Fibroblast of pulmonary artery (primary cell): ENCODE measurements at places on chromosomes 6 and 20.

GRCh38 chr6:150347845-150348244 is 21.0 kb upstream of the IYD start:
- no peak for DNase-seq

GRCh38 chr6:125153391-125154117 is at the start of gene TPD52L1:
Gene TPD52L1 (plus strand): TSS chr6:125153773. CDS start chr6:125153952, 179 bp downstream.
- DNase-seq = peak; percentile 64

- DNase-seq = no peak
Measured at GRCh38 chr6:134621858-134622257, 303.9 kb upstream of the SGK1 start.

DNA sequence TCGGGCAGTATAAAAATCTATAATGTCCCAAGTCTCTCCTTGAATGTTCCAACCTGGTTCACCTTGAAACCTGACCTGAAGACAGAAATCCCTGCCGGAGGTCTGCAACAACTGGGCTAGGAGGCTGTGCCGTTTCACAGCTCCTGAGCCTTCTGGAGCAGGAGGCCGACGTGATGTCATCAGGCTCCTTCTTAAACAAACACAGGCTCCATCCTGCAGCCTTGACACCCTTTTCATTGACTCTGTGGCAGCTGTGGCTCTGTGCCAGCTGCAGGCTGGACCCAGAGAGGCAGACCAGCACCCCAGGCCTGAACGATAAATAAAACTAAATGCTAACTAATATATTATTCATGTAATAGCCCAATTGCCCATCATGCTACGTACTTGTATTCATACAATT is 483.9 kb downstream of the CD83 start:
- DNase-seq = no peak

DNA sequence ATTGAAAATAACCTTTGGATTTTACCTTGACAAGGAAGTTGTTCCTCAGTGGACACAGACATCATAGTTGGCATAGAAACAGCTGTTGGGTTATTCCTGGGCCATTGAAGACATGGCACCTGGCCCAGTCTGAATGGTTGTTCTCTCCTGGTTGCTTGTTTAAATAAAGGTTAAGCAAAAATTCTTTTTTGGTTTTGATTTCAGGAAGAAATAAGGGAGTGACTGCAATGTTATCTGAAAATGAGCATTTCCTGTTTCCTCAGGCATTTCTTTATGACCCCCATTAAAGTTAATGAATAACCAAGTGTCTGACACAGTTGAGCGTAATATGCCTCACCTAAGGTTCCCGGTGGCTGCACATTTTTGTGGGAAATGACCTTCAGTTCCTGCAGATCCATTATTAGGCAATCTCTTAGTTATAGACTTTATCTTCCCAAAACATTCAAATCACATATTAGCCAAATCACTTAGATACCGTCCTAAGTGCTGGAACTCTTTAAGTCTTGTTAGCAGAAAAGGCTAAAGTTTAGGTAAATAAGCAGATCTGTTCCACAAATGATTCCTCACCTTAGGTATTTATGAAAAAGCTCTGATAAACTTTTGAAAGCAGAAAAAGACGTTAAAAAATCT is 648.7 kb upstream of the FLRT3 start:
- DNase-seq = peak; percentile 33

DNA sequence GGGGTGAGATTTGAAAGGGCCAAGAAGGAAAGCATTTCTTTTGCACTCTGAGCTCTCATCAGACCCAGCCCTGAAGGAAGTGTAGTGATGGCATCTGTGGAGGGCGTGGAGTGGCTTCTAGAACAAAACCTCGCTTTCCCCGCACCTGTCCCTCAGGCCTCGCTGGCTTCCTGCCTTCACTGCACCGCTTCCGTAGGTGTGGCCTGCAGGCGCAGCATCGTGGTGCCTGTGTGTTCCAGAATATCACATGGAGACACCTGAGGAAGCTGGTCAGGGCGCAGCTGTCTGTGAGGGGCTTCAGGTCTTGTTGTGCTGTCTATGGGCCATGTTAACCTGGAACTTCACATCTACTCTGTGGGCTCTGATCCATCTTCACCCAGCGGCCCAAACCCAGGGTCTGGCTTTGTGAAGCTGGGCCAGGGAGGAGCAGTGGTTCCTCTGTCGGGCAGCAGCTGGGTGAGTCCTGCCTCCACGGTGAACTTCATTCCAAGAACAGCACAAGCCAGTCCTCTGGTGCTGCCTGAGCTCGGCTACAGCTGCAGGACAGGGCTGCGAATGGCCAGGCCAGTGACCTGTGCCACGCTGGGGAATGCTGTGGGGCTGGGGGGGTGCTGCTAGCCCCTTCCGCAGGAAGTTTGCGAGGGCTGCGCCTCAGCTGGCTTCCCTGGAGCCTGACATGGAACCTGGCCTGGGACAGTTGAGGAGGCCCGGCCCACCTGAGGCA is 40.9 kb downstream of the DSTN start:
- no peak for DNase-seq

DNA sequence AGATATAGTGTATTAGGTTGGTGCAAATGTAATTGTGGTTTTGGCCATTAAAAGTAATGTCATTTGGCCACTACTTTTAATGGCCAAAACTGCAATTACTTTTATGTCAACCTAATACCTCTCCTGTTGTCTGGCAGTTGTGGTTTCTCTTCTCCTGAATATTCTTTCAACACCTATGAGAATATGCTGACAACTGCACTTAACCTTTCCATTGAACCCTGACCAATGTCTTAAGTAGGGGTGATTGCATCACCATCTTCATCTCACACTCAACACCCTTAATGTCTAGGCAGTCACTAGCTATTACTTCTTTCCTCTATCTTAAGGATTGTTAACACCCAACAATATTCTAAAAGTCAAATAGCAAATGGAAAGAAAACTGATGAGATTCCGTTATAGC is 200.5 kb upstream of the HSF2 start:
- DNase-seq = no peak

- peak; percentile 45 for DNase-seq
Measured at GRCh38 chr6:82246802-82247504, 591 bp downstream of the IBTK start.

GRCh38 chr6:17869010-17869752 is 118.3 kb downstream of the KIF13A start:
- no peak for DNase-seq

GRCh38 chr20:10936786-10937185 is 263.0 kb upstream of the JAG1 start:
- DNase-seq = no peak

GRCh38 chr20:1879934-1880333 is 15.3 kb upstream of the SIRPA start:
- DNase-seq = no peak

GRCh38 chr6:106525882-106526275 is 103.4 kb downstream of the RTN4IP1 start:
- no peak for DNase-seq

- DNase-seq = no peak
Measured at GRCh38 chr6:15887491-15888461, 224.9 kb upstream of the DTNBP1 start.

GRCh38 chr6:13854716-13855250 is 40.4 kb upstream of the MCUR1 start:
- DNase-seq = no peak

- peak; percentile 42 for DNase-seq
Measured at GRCh38 chr6:124962639-124963415, 590 bp downstream of the RNF217 start.

- DNase-seq = no peak
Measured at GRCh38 chr6:45450831-45451230, 73.1 kb upstream of the SUPT3H start.

- no peak for DNase-seq
Measured at GRCh38 chr20:9286501-9287461, 217.9 kb downstream of the PLCB4 start.

- peak; percentile 14 for DNase-seq
Measured at GRCh38 chr6:36727505-36728021, 29.9 kb downstream of the RAB44 start.
